ENCODE measurements at places on chromosomes 12 and 14. TPM values are rescaled to one million over a fixed set of nuclear protein-coding genes. Genes with fewer than 3 reads are reported as not detected.

The KRT77 gene
- total RNA-seq: not detected

The OTOGL gene
- 1.8 TPM for total RNA-seq

The RNASE12 gene
- total RNA-seq: not detected

The IFNG-AS1 gene
- total RNA-seq: not detected

The ACVRL1 gene
- 1,206 TPM for total RNA-seq

The GLTP gene
- 50.0 TPM for total RNA-seq

The HCAR2 gene
- total RNA-seq: not detected

The SLC4A8 gene
- 1.6 TPM for total RNA-seq

The RNASE1 gene
- total RNA-seq: 33.5 TPM

The PKP2 gene
- 5.5 TPM for total RNA-seq

The IL26 gene
- total RNA-seq: not detected

The RNASE3 gene
- not detected for total RNA-seq

The VAMP1 gene
- 2.7 TPM for total RNA-seq

The SMCO3 gene
- 0.32 TPM for total RNA-seq

The C12orf60 gene
- 0.97 TPM for total RNA-seq

The SMAGP gene
- total RNA-seq: 6.2 TPM

The GNG2 gene
- 0.65 TPM for total RNA-seq

The SCYL2 gene
- total RNA-seq: 43.8 TPM

The SETD3 gene
- 63.8 TPM for total RNA-seq

The TAS2R50 gene
- 2.1 TPM for total RNA-seq

The VWF gene
- total RNA-seq: 531 TPM

The CLEC1B gene
- not detected for total RNA-seq

The EPS8 gene
- 10.2 TPM for total RNA-seq

The ESRRB gene
- total RNA-seq: not detected

The SLC8A3 gene
- total RNA-seq: 0.15 TPM

The OGFOD2 gene
- total RNA-seq: 8.8 TPM

The ARMH4 gene
- total RNA-seq: 0.15 TPM

The LRRC74A gene
- total RNA-seq: not detected

The GPR132 gene
- not detected for total RNA-seq

The PCK2 gene
- 10.4 TPM for total RNA-seq

The PZP gene
- 0.97 TPM for total RNA-seq

The AKAP5 gene
- 0.65 TPM for total RNA-seq

The CLEC4D gene
- total RNA-seq: not detected

The SIX4 gene
- 4.4 TPM for total RNA-seq

The PLEKHG7 gene
- total RNA-seq: not detected

The OR6C2 gene
- total RNA-seq: not detected

The VRTN gene
- total RNA-seq: not detected

The LPAR5 gene
- not detected for total RNA-seq

The BDKRB2 gene
- total RNA-seq: 0.97 TPM

The FGF23 gene
- not detected for total RNA-seq

The GALNT6 gene
- 52.7 TPM for total RNA-seq

The NUAK1 gene
- total RNA-seq: 61.4 TPM

The POMT2 gene
- total RNA-seq: 8.4 TPM

The PLEKHG3 gene
- total RNA-seq: 4.1 TPM

The RASSF8 gene
- total RNA-seq: 85.7 TPM

The ESR2 gene
- total RNA-seq: 0.30 TPM

The SPTLC2 gene
- total RNA-seq: 49.4 TPM

The CISTR gene
- total RNA-seq: not detected

The EP400 gene
- total RNA-seq: 6.5 TPM

The HNF1A gene
- not detected for total RNA-seq

The PPP1R36 gene
- 0.32 TPM for total RNA-seq

The SPX gene
- total RNA-seq: not detected

The CLEC7A gene
- total RNA-seq: not detected
